ENCODE measurements at places on chromosomes 3 and 15. TPM values are rescaled to one million over a fixed set of nuclear protein-coding genes. Genes with fewer than 3 reads are reported as not detected.

C3orf20 gene
- total RNA-seq = 0.30 TPM

GRCh38 chr3:129579991-129580390 lies 26.5 kb downstream of the PLXND1 start:
- H3K27me3 ChIP-seq = no peaks in the 10 kb centered on the region
- H3K4me3 ChIP-seq = no peak overlapping the region
- H3K27ac ChIP-seq = no peak overlapping the region

- no peak for DNase-seq
- H3K27ac ChIP-seq = peak overlapping the region; percentile 81
- H3K36me3 ChIP-seq = peaks cover 6% of the 10 kb centered on the region
- no peak overlapping the region for H3K4me3 ChIP-seq
- H3K4me1 ChIP-seq = peaks cover 11% of the 10 kb centered on the region
These were observed 45.5 kb downstream of the RFTN1 start for GRCh38 chr3:16468002-16468335.

DNA sequence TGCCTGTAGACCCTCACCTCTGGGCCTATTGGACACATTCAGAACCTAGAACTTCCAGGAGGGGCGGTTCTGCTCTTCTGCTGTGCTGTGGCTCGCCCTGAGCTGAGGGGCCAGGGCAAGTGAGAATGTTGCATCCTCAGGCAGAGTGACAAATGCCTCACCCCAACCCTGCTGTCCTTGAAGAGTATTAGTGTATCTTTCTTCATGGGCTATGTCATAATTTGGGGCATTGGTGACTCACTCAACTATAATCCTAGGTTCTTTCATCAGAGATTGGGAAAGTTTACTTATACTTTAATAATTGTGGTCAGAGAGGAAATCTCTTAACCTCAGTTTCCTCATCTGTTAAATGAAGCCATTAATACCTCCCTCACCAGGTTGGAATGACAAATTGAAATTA lies 143.8 kb downstream of the SV2B start:
- H3K36me3 ChIP-seq = no peaks in the 10 kb centered on the region
- H3K27ac ChIP-seq = no peak overlapping the region
- no peak overlapping the region for H3K4me3 ChIP-seq
- no peaks in the 10 kb centered on the region for H3K4me1 ChIP-seq
- H3K27me3 ChIP-seq = no peaks in the 10 kb centered on the region

GRCh38 chr15:38698254-38698653 lies 133.6 kb upstream of the RASGRP1 start:
- DNase-seq = no peak
- H3K27ac ChIP-seq = no peak overlapping the region
- no peaks in the 10 kb centered on the region for H3K36me3 ChIP-seq
- H3K27me3 ChIP-seq = no peaks in the 10 kb centered on the region
- no peaks in the 10 kb centered on the region for H3K4me1 ChIP-seq
- H3K4me3 ChIP-seq = no peak overlapping the region

Data from aorta (tissue), 5 donors.